HTR-8/SVneo (cell line): ENCODE measurements at places on chromosomes 16 and 17.

DNA sequence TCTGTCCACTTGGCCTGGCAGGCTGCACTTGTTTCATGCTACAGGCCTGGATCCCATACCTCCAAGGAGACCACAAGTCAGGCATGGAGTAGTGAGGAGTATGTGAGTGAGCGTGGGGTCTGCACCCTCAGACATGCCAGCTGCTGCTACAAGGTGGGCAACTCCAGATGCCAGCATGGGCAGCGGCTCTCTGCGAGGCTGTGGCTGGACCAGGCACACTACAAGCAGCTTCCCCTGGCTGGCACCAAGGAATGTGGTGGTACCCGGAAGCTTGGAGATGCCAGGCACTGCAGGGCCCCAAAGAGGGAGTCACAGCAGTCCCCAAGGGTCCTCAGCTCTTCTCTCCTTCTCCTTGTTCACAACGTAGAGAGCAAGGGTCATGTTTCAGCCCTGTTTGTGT is 16.1 kb upstream of the DNAH9 start:
- DNase-seq: no peak

- no peak for DNase-seq
These were observed 8.9 kb upstream of the CACNG1 start for GRCh38 chr17:67035131-67036083.

DNA sequence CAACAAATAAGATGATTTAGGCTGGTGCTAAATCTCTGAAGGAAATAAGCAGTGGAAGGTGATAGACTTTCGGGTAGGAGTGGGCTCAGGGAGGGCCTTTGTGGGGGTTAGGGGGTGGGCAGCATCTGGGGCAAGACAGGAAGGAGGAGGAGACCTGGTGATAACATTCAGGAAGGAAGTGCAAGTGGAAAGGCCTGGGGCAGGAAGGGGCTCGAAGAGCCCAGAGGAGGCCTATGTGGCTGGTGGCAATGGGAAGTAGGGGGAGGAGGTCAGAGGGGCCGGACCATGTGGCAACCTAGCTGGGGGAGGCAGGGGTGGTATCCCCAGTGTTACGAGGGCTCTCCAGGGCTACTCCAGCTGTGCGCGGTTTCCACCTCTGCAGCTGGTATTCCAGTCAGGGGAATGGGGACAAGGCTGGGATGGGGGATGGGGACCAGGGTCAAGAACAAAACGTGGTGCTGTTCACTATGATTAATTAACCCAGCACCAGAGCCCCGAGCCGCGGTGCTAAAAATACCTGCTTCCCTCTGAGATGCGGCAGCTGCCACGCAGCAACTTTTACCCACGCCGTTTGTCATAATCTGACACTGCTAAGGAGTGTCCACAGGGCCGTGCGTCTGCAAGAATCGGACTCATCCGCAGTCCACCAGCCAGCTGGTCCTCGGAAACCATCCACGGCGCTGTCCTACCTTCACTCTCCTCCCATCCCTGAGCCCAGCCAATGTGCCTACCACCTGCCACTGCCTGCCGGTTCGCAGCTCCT is 5.2 kb upstream of the CCDC182 start:
- DNase-seq: no peak

DNA sequence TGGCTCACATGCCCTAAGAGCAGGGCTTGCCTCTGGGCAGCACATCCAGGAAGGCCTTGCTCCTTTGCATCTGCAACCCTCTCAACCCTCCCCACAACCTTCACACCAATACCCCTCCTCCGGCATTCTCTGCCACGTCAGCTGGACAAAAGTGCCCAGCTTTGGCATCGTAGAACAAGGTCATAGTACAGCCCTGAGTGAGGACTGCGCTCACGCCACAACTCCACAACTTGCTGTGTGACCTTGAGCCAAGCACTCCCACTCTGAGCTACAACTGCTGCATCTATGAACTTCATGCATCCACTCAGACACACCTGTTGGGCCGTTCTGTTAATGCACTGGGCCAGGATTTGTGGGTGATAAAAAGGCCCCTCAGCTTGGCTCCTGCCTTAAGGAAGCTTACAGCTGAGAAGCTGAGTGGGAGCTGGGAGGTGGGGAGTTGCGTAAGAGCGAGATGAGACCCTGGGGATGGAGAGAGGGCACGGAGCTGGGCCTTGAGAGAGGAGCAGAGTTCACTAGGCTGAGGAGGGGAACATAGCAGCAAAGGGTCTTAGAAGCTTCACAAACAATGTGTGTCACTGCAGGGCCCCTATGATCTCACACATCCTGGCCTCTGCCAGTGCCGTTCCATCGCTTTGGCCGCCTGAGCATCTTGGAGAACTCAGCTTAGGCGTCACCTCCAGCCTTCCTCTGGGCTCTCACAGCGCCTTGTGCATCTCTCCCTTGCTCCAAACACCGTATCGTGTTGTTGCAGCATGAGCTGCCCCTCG is 8.6 kb upstream of the MRC2 start:
- no peak for DNase-seq

DNA sequence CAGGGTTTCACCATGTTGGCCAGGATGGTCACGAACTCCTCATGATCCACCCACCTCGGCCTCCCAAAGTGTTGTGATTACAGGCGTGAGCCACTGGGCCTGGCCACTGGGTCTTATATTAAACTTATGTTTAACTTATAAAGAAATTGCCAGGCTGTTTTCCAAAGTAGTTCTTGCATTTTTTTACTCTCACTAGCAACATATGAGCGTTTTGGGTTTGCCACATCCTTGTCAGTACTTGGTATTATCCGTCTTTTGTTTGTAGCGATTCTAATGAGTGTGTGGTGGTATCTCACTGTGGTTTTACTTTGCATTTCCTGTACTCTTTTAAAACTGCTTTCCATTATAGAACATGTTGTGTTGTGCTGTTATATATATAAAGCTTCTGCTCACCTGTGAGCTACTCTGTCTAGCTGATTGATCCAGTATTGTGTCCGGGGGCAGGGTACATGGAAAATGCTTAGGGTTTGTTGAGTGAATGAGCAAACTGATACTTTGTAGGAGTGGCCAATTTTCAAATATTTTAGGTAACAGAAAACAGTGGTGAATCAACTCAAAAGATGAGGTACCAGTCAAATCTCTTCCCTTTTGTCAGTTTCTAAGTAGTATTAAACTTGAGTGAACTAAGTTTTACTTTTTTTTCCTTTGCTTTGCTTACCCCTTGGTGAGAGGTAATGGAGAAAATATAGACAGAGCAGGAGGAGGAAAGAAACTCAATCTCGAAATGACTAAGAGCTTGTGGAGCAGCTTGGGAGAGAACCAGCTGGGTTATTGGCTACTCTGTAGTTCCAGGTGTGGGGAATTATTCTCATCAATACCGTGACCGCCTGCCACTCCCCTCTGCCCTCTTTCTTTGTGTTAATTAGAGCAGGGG is 75.8 kb downstream of the PITPNC1 start:
- DNase-seq: no peak

DNA sequence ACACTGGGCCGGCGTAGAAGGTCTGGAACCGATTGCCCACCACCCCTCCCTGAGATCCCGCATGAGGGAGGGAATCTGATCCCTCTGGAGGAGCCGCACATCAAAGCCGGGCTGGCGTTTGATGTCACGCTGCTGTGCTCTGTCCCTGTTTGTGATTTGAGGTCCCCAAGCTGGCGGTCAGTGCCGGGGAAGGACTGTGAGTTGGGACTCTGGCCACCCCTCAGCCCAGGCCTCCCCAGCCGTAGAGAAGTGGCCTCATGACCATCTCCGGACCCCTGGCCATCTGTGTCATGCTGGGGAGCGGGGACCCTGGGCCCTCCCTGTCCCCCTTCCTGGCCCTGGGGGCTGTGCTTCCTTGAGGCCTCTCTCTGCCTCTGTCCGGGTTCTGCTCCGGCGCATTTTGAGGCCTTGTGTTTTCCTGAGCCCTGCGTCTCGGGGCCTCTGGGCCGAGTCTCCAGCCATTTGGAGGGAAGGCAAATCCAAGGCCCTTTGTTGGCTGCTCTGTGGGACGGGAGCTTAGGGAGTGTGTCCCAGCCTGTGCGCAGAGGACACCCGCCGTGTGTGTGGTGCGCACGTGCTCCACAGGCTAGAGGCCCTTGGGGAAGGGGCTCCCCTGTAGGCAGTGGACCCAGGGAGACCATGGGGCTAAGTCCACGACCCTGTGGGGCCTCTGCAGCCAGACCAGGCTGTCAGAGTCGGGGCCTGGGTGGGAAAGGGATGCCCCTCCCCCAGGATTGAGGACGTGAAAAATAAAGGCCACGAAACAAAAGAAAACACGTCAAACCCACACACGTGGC is 15.1 kb downstream of the ASPSCR1 start:
- no peak for DNase-seq

DNA sequence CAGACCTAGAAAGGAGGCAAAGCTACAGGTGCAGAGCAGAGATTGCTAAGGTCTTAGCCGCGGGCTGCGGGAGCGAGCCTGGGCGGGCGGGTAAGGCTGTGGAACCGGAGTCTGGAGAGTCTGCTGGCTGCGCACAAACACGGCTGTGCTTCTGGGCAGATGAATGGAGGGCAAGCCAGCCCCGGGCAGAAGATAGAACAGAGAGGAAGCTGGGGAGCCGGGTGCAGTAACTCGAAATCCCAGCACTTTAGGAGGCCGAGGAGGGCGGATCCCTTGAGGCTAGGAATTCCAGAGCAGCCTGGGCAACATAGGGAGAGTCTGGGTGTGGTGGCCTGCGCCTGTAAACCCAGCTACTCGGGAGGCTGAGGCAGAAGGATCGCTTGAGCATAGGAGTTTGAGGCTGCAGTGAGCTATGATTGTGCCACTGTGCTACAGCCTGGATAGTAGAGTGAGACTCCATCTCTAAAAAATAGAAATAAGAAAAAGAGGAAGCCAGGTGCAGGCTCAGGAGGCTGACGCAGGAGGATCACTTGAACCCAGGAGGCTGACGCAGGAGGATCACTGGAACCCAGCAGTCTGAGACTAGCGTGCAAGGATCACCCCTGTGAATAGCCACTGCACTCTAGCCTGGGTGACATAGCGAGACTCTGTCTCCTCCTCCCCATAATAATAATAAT is 56.3 kb downstream of the PITPNC1 start:
- no peak for DNase-seq

DNA sequence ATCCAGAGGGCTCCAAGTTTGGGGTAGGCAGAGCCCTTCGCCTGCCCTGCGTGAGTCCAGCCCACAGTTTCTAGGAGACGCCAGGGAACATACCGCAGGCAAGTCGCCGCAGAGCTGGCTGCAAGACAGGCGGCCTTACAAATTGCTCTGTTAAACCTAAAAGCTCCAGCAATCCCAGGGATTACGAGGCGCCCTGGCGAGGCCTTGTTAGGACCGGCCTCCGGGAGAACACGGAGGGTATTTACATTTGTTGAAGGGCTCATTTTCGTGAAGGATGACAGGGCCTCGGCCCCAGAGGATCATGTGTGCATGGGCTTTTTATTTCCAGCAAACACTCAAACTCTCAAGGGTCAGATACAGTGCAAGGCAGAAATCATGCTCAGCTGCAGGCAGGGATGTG is 77.6 kb upstream of the FOXF1 start:
- DNase-seq: no peak

DNA sequence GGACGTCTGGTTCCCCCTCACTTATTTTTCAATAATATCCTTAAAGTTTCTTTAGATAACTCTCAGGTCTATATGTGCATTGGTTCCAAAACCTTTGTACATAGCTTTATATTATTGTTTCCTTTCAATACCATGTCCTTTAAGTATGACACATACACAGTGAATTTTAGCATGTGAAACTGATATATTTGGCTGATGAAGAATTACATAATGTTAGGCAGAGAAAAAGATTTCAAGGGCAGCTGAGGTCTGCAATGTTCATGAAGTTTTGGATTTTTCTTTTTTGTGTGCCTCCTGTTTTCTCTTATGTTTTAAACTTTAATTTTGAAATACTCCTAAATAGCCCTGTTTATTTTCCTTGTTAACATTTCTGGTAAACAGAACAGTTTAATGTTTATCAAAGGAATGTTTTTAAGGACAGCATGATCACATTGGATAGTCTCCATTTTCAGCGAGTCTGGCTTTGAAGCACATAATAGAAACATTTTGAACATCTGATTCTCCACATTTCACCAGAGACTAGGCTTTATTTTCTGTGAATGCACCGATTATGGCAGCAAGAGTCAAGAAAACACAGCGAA is 32.9 kb upstream of the FBXO47 start:
- DNase-seq: no peak

DNA sequence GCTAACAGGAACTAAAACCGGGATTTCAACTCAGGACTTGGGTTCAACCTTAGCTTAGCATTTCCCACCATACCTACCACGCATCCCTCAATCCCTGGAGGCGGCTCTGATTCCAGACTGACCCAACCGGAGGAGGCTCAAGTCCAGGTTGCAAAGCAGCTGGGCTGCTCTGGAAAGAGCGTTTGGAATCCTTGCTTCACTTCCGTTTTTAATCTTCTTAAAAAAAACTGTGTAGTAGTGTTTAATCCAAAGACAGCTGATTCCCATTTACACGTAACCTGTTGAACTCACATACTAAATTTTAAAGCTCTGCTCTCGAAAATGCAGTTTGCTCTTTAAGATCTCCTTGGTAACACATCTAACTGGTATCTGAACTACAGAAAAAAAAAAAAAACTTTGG is 50.0 kb downstream of the NXN start:
- DNase-seq: no peak

DNA sequence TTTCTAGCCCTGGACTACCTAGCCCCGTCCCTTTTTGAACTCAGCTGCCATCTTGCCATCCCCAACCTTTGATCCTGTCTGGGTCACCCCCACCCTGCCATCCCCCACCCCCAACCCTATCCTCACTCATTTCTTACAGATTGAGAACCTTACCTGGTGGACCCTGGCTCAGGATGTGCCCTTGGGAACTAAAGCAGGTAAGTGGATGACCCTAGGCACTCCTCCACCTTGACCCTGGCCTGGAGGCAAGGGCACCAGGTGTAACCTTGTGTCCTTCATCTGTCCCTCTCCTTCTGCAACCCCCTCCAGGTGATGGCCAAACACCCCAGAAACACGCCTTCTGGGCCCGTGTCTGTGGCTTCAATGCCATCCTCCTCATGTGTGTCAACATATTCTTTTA is 15.5 kb upstream of the FAM83G start:
- DNase-seq: no peak
